ENCODE measurements at places on chromosomes 11 and 22.

GRCh38 chr11:1959786-1960185 lies 12.7 kb downstream of the MRPL23 start:
- DNase-seq: no peak

DNA sequence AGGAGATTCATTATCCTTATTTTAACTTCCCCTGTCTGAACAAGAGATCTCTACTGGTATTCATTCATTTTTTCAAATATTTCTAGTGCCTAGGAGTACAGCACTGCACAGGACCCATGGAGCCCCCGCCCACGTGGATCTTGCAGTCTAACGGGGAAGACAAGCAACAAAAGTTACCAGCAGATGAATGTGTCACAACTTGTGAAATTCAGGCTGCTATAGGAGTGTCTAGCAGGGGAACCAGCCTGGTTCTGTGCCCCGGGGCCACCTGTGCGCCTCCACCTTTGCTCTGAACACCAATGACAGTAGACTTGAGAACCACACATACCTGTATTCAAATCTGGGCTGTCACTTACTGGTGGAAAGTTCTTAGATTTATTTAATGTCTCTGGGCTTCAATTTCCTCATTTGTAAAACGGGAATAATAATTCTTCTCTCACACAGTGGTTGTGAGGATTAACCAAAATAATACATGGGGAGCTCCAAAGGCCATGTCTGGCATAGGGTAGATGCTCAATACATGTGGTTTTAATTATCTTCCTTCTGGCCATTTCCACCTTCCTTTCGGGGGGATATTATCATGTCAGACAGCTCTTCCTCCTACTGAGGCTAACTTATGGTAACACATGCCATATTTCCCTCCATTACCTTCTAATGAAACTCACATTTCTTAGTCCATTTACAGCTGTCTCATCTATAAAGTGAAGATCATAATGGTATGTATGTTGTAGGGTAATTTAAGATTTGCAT lies 17.8 kb downstream of the POU2AF1 start:
- DNase-seq: no peak

DNA sequence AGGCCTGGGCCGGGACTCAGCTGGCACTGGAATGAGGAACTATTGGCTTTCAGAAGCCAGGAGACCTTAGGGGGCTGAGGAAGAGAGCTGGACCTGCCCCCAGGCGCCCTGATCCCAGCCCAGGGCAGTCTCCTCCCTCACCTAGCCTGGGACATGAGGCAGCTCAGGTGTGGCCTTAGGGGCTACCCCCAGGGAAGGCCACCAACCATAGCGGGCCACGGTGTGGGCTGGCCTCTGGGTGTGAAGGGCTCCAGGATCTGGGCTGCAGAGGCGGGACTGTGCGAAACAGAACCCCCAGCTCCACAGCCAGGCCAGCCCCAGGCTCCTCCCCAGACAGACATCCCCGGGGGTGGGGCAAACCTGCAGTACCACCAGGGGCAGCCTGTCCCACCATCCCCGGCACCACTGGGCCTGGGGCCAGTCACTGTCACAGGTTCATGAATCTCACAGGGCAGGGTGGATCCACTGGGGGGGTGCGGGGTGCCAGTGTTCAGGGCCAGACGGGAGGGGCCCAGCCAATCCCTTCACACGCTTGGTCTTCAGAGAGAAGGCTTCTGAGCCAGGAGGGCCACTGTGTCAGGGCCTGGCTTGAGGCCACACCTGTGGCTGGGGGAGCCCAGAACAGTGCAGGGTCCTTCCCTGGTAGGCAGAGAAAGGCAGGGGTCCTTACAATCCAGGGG lies 3.5 kb downstream of the PLXNB2 start:
- no peak for DNase-seq

DNA sequence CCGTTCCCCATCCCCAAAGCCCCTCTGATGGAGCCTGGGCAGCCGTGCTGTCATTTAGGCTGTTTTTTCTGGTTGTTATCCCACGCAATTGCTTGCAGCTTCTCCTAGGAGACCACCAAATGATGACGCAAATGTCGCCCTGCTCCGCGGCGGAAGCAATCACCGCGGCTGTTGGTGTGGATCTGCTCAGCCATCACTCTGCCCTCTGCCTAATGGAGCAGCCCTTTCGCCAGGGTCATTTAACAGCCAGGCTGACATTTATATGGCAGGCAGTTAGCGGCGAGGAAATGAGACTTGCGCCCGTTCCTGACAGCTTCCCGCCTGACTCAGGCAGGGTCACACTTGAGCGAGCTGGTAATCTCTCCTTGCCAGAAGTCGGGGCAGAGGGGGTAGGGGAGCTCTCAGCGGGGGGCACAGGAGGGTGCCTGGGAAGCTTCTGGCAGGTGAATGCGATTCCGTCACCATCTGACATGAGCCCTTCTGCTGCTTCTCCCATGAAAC lies 97.9 kb upstream of the RTL6 start:
- DNase-seq: no peak

DNA sequence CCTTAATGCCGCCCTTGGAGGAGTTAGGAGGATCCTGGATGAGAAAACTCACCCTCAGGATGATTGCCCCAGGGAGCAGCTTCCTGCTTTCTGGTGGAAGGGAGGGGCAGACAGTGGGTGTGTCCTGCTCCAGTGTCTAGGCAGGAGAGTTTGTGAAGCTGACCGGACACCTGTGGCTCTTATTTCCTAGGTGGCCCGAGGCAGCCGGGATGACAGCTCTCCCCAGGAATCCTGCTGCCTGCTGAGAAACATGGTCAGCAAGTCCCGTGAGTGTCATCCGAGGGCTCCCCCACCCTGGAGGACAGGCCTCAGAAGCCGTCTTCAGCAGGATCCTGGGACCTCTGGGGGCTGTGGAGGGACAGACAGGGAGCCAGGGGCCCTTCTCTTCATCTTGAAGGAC lies 50.4 kb downstream of the ST3GAL4 start:
- DNase-seq: no peak

DNA sequence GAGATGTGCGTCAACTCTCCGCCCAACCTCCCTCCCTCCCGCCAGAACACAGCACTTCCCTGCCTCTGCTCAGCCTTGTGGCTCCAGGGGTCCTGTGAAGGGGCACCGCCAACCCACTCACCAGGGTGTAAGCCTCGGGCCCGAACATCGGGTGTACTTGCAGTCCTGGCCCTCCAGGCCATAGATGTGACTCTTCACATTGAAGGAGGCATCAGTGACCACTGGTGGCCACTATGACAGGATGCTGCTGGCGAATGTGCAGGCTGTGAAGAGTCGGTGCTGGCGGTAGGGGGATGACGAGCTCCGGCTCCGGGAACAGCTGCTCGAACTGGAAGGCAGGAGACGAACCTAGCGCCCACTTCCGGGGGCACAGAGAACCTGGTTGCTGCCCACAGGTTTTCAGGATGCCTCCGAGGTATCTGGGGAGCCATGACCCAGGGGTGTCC lies 97.4 kb downstream of the MED15 start:
- no peak for DNase-seq

GRCh38 chr11:70145841-70146240 lies 57.3 kb upstream of the FADD start:
- no peak for DNase-seq

DNA sequence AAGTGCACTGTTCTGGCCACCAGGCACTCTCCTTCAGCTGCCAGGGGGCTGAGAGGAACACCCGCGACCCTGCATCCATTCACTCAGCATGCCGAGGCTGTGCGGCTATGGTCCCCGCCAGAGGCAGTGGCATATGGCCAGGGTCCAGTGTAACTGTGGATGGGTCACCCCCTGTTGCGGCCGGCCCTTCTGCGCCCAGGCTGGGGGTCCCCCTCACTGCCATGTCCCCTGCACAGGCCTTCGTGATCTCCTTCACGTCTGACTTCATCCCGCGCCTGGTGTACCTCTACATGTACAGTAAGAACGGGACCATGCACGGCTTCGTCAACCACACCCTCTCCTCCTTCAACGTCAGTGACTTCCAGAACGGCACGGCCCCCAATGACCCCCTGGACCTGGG lies 20.8 kb upstream of the FADD start:
- no peak for DNase-seq

DNA sequence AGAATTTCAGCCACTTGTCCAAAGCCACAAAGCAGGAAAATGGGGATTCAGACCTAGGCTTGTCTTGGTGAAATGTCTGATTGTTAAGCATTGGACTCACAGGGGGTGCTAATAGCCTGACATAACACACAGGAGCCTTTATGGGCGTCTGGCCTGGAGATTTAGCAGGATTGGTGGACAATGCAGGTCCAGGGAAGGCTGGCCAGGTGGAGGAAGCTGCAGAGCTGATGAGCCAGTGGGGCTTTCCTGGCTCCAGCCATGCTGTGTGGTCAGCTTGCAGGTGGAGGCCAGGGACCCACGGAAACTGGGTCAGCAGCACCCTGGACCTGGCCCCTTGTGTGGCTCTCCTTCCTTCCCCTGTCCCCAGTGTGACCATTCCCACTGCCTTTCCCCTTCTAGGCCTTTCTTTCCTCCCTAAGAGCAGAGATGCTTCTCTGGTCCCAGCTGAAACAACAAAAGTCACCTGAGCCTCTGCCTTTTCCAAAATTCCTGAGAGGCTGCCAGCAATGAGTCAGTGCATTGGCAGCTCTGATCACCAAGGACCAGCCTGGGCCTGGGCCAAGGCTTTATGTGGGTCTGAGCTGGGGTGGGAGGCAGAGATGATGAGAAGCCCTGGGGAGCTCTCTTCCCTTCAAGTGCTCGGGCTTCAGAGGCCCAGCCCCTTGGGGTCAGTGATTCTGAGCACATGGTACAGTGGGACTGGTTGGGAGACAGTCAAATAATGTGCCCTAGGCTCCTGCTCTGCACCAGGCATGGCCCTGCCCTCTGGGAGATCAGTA lies 85.2 kb downstream of the CCDC81 start:
- no peak for DNase-seq

DNA sequence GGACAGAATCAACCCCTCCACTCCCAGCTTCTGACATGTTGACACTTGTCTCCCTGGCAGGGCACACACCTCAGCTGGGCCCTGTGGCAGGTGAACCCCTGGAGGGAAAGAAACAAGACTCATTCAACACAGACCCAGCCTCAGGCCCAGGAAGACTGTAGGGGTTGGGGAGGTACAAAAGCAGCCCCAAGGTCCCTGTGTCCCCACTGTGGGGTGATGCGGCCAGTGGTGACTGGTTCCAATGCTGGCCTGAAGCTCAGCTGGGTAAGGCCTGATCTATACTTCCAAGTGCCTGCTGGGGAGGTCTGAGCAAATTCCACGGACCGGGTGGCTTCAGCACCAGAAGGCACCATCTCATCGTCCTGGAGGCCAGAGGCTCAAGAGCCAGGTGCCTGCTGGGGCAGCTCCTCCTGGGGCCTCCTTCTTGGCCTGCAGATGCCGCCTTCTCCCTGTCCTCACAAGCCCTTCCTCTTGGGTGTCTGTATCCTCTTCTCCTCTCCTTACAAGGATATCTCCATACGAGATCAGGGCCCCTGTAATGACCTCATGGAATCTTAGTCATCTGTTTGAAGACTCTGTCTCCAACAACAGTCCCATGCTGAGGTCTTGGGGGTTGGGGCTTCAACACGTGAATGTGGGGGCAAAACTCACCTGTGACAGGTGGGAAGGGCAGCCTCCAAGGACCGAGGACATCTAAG lies 1492.1 kb downstream of the BRD1 start:
- no peak for DNase-seq

DNA sequence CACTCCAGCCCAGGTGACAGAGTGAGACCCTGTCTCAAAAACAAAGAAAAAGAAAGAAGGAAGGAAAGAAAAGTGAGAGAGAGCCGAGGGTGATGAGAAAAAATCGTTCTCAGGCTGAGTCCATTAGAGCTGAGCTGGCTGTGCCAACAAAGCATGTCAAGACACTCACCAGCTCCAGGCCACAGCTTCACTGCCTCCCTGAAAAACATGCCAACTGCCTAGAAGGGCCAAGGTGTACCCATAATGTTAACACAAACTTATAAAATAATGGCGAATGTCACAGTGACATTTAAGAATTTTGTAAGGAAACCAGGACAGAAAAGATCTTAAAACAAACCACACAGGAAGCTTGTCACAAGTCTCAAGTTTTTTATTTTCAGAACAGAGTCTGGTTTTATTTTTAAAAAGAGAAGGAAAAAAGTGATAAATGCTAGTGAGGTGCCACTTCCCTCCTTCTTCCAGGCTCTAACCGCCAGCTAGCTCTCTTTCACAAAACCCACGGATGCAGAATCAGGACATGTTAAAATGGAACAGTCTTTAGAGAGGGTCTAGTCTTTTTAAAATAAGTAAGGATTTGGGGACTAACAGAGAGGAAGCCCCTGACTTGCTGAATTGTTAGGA lies 5.1 kb downstream of the TMEM121B start:
- no peak for DNase-seq

DNA sequence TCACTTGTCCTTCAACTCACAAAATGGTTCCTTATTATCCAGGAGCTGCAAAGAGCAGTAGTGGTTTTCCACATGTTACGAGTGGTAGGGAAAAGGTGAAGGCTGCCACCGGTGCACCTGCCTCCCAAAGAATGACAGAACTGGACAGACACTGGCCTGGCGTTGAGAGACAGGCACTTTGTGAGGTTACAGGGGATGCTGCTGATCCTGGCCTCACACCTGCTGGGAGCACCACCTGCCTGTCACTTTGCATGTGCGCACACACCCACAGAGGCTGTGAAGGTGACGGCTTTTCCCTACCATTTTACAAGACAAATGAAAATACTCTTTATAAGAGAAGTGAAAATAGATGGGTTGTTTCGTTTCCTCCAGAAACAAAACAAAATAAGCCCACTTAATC lies 175.3 kb upstream of the B3GAT1 start:
- DNase-seq: no peak

- no peak for DNase-seq
These were observed 24.9 kb upstream of the ABTB2 start for GRCh38 chr11:34382532-34383276.

DNA sequence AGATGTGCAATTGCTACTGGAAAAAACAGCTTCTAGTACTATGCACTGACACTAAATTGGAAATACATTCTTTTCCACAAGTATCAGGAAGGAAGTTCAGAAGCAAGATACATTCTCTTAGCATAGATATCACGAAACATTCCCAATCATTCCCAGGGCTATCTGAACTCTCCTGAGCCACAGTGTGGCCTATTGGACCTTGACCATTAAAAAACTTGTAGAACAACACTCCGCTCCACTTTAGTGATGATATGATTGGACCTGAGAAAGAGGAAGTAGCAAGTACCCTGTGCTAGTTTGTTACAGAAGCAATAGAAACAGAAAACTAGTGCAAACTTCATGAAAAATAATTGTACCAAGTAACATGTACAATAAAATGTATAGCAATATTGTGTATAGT lies 11.4 kb upstream of the OR5AK2 start:
- no peak for DNase-seq

DNA sequence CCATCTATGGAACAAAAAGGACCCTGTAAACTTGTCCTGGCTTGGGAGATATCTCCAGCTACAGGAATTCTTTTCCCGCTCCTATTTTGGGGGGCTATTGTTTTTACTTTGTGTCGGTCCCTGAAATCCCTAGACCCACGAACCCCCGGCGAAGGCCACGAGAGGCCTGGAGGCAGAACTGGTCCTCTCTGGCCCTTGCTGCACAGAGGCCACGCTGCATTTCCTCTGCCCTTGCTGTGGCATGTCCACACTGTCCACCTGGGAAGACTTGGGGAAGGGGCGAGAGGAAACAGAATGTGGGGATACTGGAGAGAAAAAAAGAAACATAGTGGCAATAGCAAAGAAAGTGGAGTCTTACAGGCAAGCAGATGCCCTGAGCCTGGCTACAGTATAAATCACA lies 2.3 kb upstream of the ANO1 start:
- no peak for DNase-seq
